ENCODE measurements at places on chromosomes 7 and 10.

DNA sequence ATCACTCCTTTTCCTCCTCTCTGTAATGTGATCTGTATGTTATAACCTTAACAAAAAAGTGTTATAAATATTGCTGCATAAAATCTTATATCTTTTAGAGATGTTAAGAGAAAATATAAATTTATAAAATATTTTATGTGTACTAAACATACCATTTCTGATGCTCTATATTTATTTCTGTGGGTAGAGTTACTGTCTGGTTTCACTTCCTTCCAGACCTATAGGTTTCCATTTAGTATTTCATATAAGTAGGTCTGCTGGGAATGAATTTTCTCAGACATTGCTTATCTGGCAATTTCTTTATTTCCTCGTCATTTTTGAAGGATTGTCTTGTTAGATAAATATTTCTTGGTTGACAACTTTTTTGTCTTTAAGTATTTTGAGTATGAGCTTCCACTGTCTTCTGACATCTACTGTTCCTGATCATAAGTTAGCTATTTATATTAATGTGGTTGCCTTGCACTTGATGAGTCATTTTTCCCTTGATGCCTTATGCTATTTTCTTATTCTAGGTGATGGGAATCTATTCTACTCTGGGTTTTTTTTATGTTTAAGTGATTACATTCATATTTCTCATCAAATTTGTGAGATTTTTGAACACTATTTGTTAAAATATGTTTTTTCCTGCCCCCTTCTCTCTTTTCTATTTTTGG lies 11.2 kb upstream of the THSD7A start:
- no peak for DNase-seq

- no peak for DNase-seq
Observed at GRCh38 chr7:57646901-57647246, 196.9 kb downstream of the ZNF716 start.

GRCh38 chr7:104018425-104018824 lies 29.0 kb upstream of the RELN start:
- DNase-seq = no peak

DNA sequence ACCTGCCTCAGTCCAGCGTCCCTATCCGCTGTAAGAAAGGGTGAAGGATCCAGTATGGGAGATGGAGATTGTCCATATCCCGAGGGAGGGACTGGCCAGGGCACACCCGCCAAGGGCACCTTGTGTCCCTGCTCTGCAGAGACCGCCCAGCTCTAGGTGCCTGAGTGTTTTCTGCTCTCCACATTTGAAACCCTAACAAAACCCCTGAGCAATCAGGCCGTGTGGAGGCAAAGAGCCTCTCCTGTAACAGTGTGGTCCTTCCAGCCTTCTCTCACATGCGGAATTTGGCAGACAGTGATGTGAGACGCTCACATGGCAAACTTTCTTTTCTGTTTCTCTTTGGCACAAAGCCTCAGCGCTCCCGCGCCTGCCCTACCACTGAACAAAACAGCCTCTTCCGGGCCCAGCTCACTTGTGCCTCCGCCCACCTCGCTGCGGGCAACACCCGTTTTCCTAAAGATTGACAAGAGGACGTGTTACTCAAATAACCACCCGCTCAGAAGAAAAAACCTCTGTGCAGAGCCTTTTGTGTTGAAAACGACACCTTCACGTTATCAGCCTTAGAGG lies 514.8 kb downstream of the DNAJB6 start:
- peak; percentile 68 for DNase-seq

DNA sequence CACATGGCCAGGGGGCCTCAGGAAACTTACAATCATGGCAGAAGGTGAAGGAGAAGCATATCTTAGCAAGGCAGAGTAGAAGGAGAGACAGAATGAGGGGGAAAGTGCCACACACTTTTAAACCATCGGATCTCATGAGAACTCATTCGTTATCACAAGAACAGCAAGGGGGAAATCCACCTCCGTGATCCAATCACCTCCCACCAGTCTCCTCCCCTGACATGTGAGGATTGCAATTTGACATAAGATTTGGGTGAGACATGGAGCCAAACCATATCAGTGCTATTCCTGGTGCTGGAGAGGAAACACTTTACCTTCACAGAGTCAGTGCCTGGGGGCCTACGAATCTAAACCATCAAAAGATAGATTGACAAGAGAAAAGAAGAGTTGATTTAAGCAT lies 61.8 kb downstream of the LGI1 start:
- DNase-seq = no peak

- no peak for DNase-seq
Observed at GRCh38 chr7:16667355-16667754, 21.4 kb downstream of the BZW2 start.
